Temporal lobe (tissue), 4 donors: ENCODE measurements at places on chromosomes 16 and 17. TPM values are rescaled to one million over a fixed set of nuclear protein-coding genes. Genes with fewer than 3 reads are reported as not detected.

The TSPAN10 gene
- 0.25 TPM for total RNA-seq

The SLC5A11 gene
- total RNA-seq, result not detected

The NHLRC4 gene
- total RNA-seq, result 0.25 TPM

The CCDC40 gene
- 3.9 TPM for total RNA-seq

The NDE1 gene
- total RNA-seq, result 6.4 TPM

The NRN1L gene
- total RNA-seq, result not detected

The HSD17B1 gene
- total RNA-seq, result 0.98 TPM

The ELOB gene
- 70.8 TPM for total RNA-seq

The SEZ6 gene
- total RNA-seq, result 57.3 TPM

The TMEM238L gene
- total RNA-seq, result not detected

The FOXL1 gene
- 0.49 TPM for total RNA-seq

The NGFR gene
- total RNA-seq, result 3.0 TPM

The GGNBP2 gene
- total RNA-seq, result 57.5 TPM

The OTOA gene
- 0.25 TPM for total RNA-seq

The TMEM92 gene
- total RNA-seq, result not detected

The MYLK3 gene
- total RNA-seq, result 0.98 TPM

The CDYL2 gene
- 7.6 TPM for total RNA-seq

The KLHL10 gene
- total RNA-seq, result 0.25 TPM

The SMPD3 gene
- total RNA-seq, result 62.9 TPM

The KIF18B gene
- total RNA-seq, result 0.25 TPM

The EFCAB5 gene
- 2.7 TPM for total RNA-seq

The KIAA0753 gene
- 30.7 TPM for total RNA-seq

The FBXO39 gene
- not detected for total RNA-seq

The PEMT gene
- total RNA-seq, result 19.9 TPM

The EPN3 gene
- not detected for total RNA-seq

The USP36 gene
- 17.9 TPM for total RNA-seq

The ATMIN gene
- total RNA-seq, result 54.1 TPM

The AIPL1 gene
- not detected for total RNA-seq

The ABCA9 gene
- 3.7 TPM for total RNA-seq

The SLC5A10 gene
- total RNA-seq, result not detected

The SNX20 gene
- not detected for total RNA-seq

The KRTAP3-1 gene
- total RNA-seq, result not detected

The C17orf50 gene
- not detected for total RNA-seq

The NPIPA8 gene
- total RNA-seq, result 7.6 TPM

The MYH1 gene
- total RNA-seq, result not detected

The PPP1R9B gene
- 52.1 TPM for total RNA-seq

The FOXO3B gene
- total RNA-seq, result 9.6 TPM

The ABCC12 gene
- total RNA-seq, result 0.25 TPM

The SPAG7 gene
- total RNA-seq, result 34.4 TPM

The CLEC10A gene
- total RNA-seq, result not detected

The SMIM5 gene
- total RNA-seq, result 0.49 TPM

The MEIOB gene
- 0.49 TPM for total RNA-seq
